ENCODE measurements at places on chromosomes 13 and 19.

- DNase-seq: peak; percentile 88
These were observed 33.9 kb upstream of the CEACAM21 start for GRCh38 chr19:41541990-41542584.

GRCh38 chr13:71801781-71802180 is 65.2 kb downstream of the DACH1 start:
- no peak for DNase-seq

GRCh38 chr13:48234566-48235340 is 1.7 kb downstream of the ITM2B start:
- DNase-seq: no peak

DNA sequence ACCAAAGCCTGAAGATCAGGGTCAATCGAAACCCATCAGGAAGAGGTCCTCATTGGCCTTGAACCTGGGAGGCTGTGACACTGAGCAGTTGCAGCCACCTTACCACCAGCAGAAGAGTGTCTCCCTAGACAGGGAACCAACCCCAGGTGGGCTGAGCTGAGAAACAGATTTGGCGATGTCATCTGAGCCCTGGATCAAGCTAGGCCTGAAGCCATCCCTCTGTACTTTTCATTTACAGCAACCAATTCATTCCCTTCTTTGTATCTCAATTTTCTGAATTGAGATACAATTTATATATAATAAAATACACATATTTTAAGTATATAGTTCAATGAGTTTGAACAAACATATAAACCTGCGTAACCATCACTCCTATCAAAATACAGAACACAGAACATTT is 14.6 kb downstream of the RHPN2 start:
- DNase-seq: no peak

DNA sequence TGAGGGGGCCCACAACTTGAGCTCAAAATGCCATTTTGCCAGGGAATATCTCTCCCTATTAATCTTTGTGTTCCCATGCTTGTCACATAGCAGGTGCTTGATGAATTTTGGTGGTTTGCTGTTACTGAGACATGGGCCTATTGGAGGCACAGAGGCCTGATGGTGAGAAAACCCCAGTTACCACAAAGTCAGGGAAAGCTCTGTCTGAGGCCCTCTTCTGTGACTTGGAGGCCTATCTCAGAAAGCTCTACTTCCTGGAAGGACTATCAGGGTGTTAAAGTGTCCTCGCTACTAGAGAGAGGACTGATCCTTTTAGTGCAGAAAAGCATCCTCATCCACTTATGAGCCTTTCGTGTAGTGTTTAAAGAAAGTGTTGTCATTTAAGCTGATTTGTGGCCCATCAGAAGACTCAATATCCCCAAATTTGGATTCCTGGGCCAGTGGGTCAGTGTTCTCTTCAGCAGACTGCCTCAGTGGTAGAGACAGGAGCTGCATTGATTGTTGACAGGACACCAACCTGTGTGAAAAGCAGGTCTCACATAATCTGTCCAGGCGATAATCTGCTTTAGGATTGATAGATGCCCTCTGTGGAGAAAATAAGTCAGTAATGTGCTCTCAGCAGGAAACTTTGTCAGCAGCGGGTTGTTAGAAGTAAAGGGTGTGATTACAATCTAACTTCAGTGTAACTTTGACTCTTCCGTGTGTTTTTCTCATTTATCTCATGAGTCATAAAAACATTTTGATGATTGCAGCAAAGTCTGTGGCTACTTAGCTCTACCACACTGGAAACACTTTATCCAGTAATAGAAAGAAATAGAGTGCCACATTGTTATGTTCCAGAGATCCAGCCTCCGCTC is 121.0 kb downstream of the AKAP11 start:
- DNase-seq: peak; percentile 58

DNA sequence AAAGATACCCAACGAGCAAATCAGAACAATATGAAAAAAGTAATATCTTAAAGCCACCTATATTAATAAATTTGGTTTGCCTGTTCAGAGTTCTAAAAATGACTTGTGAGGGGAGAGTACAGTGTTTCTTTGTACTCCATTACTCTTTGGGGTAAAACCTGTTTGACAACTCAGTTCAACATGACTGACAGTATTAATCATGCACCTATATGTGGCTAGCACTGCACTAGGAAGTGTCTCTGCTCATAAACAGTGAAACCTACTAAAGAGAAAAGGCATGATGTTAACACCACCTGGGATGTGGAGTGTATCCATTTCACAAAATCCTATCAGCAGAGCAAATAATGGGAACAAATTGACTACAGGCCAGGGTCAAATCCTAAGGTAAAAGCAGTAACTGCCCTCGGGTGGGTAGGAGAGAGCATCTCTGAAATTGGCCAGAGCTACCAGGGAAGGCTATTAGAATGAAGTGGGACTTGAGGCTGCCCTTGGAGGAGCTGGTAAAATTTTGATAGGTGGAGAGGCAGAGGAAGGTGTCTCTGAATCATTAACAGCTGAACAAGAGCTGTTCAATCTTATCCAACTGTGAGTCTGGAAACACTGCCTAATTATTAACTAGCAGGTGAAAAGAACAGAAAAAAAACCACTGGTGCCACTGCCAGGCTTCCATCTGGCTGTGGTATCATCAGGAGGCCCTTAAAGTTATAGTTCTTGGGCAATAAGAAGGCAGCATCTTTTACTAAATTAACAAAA is 365.1 kb downstream of the DNAJC15 start:
- DNase-seq: no peak

GRCh38 chr19:55688422-55689218 is 13.6 kb downstream of the EPN1 start:
- DNase-seq: no peak

- DNase-seq: no peak
These were observed 10.5 kb downstream of the B3GNT3 start for GRCh38 chr19:17805427-17805826.

DNA sequence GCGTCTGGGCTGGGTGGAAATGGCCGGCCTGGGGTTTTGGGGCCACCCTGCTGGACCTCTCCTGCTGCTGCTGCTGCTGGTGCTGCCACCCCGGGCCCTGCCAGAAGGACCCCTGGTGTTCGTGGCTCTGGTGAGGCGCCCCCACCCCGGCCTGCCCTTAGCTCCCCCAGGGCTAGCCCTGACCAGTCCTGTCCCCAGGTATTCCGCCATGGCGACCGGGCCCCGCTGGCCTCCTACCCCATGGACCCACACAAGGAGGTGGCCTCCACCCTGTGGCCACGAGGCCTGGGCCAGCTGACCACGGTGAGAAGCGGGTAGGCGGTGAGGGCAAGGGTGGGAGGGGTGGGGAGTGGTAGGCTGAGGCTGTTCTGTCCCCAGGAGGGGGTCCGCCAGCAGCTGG is at the start of gene ACP4:
Gene ACP4, plus strand, starts transcription at position 20 of the 400 bp plus-strand sequence. Its CDS starts 0 bp downstream, at position 20.
- DNase-seq: no peak

DNA sequence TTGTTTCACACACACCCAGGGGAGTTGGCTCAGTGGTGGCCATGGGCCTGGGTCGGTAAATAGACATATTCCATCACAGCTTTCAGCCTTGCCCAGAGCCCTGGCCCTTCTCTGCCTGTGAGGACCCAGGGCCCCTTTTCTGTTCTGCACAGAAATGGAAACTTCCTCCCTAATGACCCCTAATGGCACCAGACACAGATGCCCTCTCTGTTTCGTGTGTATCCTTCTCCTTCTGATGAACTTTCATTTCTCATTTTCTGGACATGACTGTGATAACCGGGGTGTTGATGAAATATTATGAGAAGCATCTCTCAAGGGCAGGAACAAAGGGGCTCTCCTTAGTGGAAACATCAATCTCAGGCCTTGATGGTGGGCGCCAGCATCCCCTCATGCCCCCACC is 12.8 kb downstream of the LILRA1 start:
- no peak for DNase-seq

Measured in activated CD8-positive, alpha-beta T cell treated with anti-CD3 and anti-CD28 coated beads for 36 hours (primary cell).